K562 (cell line): ENCODE measurements at places on chromosomes 6 and 20.

- no peak for DNase-seq
Observed at GRCh38 chr20:22829356-22829755, 205.8 kb upstream of the SSTR4 start.

DNA sequence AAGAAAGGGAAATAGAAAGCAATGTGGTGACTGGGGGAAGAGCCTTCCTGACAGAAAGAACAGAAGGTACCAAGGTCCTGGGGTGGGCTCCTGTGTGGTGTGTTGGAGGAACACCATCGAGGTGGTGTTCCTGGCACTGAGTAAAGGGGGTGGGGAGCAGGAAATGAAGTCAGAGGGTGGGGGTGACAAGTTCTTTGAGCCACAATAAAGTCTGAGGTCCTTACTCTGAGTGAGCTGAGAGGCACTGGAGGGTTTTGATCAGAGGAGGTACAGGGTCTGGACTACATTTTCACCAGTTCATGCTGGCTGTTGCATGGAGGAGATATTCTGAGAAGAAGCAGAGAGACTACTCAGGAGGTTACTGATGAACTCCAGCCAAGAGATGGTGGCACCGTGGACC, 198.2 kb downstream of the GMPR start:
- DNase-seq: no peak

DNA sequence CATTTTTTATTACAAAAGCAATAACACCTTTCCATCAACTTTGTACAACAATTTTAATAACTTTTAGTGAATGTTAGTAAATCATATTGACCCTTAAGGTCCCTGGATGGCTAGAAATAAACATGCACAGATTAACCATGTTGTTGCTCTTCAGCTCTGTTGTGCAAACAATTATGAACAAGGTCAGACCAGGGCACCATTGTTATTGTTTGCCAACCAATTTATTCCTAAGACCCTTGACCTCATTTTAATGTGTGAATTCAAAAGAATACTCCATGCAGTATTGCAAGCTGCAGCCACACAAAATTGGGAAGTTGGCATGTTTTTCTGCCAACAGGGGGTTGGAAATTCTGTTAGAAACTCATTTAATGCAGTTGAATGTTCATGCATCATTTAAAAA, 426.6 kb upstream of the MAP3K7 start:
- no peak for DNase-seq

- no peak for DNase-seq
Observed at GRCh38 chr6:40398810-40399477, 188.2 kb downstream of the LRFN2 start.

GRCh38 chr6:89440200-89440599, 7.2 kb downstream of the ANKRD6 start:
- no peak for DNase-seq

DNA sequence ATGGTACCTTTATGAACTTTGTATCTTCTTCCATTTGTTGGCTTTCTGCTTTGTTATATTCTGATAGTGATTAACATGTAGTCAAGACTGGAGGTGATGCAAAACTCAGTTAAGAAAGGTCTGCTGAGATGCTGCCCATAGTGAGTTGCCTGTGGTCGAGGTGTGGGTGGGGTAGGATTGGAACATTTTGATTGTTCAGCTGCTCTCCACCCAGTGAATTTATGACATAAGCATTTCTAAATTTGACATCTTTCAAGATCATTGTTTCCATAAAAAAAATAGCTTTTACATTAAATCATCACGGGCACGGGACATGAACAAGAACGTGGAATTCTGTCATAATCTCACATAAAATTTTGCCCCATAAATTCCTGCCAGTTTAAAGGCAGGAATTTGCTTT, 146.6 kb upstream of the POU3F2 start:
- DNase-seq: no peak

DNA sequence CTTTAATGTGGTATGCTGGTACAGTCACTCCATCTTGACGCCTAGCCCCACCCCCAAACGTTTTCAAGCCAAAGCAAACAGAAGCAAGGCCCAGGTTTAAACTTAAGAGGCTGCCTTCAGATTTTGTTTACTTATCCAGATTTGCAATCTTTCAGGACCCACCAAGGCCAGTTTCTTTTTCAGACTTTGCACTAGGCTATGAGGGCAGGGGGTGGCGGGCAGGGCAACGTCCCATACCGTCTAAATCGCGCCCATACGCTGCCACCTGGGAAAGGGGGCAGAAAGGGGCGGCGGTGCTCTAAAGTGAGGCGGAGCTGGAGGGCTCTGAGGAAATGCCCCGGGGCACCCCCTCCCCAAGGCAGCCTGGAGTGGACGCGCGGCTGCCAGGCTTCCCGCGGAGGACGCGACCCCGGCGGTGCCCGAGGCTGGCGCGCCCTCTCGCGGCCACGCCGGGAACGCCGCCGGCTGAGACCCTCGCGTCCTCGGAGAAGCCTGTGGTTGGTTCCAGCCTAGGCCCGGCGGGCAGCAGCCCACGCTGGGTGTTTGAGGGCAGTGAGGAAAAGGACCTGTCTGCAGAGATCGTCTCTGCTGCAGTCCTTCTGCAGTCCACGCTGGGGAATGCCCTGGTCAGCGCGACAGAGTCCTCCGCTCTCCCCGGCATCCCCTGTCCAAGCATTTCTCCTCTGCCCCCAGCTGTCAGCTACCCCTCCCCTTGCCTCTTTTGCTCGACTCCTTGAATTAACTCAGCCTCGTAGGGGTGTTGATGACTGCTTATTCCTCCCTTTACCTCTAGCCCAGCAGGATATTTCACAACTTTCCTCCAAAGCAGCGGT, 129.2 kb upstream of the PRND start:
- DNase-seq: peak; percentile 72

DNA sequence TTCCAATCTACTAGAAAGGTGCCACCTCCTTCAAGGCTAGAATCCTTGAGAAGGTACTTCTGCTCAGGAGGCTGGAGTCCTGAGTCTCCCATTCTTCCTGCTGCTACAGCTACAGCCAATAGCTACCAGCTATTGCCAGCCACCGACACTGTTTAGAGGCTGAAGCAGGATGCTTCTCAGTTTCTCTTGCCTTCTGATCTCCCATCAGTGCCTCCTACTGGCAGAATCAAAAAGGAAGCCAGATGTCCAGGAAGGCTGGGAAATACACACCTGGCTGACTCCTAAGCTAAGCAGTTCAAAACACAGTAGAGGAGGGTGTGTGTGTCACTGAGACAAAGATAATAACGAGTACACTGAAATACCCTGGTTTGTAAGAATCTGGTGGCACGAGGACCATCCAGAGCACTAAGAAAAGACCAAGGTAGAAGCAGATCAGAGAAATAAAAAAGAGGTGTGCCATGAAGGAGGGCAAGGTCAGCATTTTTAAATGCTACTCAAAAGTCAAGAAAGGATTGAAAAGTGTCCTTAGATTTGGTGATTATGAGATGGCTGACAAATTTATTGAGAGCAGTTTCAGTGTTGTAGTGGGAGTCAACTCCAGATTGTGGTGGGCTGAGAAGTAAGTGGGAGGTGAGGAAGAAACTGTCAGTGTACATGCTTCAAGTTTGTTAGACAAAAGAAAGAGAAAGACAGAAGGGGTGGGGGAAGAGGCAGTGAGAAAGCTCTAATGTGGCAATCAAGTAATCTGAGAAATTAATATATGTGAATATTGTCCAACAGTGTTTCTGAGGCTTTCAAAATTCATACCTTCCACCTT, 2.3 kb upstream of the HLA-DMA start:
- peak; percentile 36 for DNase-seq
